ENCODE measurements at places on chromosomes 3 and 15.

GRCh38 chr15:50813865-50814264, 48.4 kb upstream of the SPPL2A start:
- no peak for DNase-seq

- DNase-seq = no peak
These were observed 48.0 kb upstream of the FSTL1 start for GRCh38 chr3:120498556-120499346.

DNA sequence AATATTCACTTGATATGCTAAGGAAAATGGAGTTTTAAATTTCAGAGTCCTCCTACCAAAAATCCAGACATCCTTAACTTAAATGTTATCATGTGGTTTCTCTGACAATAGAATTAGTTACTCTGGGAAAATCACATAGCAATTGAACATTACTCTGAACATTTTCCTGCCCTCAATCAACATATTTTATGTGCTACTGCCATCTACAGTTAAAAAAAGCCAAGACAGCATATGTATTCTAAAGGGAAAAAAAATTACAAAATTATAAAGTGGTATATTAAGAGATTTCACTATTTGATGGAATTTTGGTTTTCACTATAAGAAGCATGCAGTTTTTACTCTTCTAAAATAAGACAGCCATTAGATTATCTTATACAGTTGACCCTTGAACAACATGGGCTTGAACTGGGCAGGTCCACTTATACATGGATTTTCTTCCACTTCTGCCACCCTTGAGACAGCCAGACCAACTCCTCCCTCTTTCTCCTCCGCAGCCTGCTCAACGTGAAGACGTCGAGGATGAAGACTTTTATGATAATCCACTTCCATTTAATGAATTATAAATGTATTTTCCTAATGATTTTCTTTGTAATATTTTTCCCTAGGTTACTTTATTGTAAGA, 122.3 kb downstream of the ATP1B3 start:
- no peak for DNase-seq

GRCh38 chr15:90262426-90262825, 3.0 kb upstream of the NGRN start:
- no peak for DNase-seq
